ENCODE measurements at places on chromosomes 1 and 21. TPM values are rescaled to one million over a fixed set of nuclear protein-coding genes. Genes with fewer than 3 reads are reported as not detected.

GRCh38 chr1:7376676-7377075 lies 394.4 kb upstream of the VAMP3 start:
- DNase-seq = no peak

DNA sequence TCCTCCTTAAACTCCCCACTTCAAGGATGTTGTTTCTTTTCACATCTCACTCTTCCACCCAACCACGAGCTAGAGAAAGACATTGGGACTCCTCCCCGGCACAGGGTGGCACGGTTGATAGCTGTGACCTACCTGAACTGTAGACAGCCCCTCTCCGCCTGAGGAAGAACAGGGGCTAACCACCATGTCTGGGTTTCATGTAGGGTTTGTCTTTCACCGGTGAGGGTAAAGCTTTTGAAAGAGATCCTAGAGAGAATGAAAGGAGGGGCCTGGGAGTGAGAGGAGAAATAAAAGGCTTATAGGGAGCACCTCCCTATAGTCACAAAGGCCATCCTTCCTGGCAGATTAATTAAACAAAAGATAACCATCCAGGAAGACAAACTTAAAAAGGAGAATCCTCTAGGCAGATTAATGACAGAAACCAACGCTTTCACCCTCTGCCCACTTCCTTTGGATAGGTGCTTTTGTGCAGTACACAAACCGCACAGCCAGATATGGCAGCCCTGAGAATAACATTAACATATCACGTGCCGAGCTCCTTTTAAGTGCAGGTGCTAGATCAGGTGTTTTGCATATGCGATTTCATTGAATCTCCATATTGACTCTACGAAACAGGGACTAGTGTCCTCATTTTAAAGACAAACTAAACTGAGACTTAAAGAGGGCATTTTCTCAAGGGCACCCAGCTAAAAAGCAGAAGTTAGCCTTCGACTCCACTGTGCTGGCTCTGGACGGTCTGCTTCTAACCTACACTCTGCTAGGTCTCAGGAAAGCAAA lies 178.1 kb upstream of the RUNX1 start:
- DNase-seq = no peak

- DNase-seq = no peak
Measured at GRCh38 chr1:6420454-6421042, 829 bp upstream of the HES2 start.

GRCh38 chr1:17745479-17745955 lies 9.6 kb upstream of the ACTL8 start:
- DNase-seq = no peak

SLC26A9 gene
- not detected for total RNA-seq

PADI3 gene
- total RNA-seq = not detected

- DNase-seq = no peak
Measured at GRCh38 chr1:31238986-31239613, 587 bp downstream of the NKAIN1 start.

GRCh38 chr1:209458921-209459320 lies 124.6 kb upstream of the CAMK1G start:
- no peak for DNase-seq

SPRR3 gene
- total RNA-seq = not detected

- no peak for DNase-seq
Measured at GRCh38 chr1:233700338-233700737, 86.4 kb downstream of the KCNK1 start.

ACTL8 gene
- not detected for total RNA-seq

GNL2 gene
- total RNA-seq = 63.1 TPM

- no peak for DNase-seq
Measured at GRCh38 chr1:19559641-19560040, 74.3 kb upstream of the CAPZB start.

DNA sequence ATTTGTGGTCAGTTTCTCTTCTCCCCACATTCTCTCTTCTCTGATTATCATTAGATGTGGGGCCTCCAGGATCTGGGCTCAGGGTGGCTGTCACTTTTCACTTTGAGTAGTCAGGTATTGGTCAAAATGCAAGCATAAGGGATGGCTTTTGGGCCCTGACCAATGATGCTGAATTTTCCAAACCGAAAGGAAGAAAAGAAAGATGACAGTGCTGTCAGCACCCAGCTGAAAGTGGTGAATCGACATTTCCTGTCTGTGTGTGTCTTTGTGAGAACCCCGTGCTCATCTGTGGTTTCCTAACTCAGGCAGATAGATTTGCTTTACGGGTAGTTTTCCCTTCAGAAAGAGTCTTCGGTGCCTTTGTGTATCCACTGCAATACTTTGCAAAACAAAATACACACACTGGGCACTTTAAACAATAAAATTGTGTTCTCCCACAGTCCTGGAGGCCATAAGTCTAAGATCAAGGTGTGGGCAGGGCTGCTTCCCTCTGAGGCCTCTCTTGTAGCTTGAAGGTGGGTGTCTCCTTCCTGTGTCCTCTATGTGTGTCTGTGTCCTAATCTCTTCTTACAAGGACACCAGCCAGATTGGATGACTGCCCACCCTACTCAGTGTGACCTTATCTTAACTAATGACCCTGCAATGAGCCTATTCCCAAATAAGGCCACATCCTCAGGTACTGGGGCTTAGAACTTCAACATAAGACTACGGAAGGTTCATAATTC lies 274.8 kb upstream of the AJAP1 start:
- no peak for DNase-seq

DNA sequence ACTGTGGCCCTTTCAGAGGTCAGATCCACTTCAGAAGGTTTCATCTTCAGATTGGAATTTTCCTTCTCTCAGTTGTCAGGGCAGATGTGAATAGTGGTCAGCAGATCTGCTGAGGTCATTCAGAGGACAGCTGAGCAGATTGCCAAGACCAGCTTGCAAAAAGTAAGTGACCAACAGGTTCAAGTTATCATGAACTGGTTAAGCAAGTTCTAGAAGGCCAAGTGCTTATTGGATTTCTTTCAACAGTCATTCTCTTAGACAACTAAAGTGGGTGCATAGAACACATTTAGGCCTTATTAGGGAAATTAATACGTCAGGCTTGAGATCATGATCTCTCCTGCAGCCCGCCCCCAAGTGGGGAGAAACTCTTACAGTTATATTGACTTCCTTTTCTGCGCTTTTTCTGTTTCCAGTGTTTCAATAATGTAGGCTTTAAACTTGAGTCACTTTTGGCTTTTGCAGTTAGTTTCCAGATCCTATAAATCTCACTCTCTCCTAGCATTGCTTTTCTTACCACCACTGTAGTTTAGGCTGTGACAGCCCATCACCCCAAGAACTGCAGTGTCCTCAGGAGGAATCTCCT lies 96.4 kb downstream of the C1orf21 start:
- no peak for DNase-seq

GRCh38 chr1:228748431-228748830 lies 13.2 kb downstream of the RHOU start:
- no peak for DNase-seq

UBAP2L gene
- total RNA-seq = 70.1 TPM

TRIM46 gene
- 1.5 TPM for total RNA-seq

LPAR3 gene
- 1.6 TPM for total RNA-seq

GJA9 gene
- not detected for total RNA-seq

DNA sequence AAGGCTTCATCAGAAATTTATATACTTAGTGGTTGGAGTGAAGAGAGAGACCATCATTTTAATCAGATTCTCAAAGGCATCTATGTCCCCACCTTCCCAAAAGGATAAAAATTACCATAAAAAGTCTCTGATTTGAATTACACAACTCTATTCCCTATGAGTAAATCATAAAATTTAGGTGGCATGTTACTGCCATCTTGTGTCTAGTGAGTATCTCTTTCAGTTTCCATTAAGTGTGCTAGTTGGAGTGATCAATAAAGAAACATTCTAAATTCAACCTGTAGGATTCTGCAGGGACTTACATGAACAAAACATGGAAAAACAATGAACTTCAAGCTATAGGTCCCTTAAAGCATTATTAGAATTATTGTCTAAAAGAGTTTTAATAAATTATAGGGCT lies 655.4 kb downstream of the LTN1 start:
- DNase-seq = no peak

CAMK2N1 gene
- 26.9 TPM for total RNA-seq

DNA sequence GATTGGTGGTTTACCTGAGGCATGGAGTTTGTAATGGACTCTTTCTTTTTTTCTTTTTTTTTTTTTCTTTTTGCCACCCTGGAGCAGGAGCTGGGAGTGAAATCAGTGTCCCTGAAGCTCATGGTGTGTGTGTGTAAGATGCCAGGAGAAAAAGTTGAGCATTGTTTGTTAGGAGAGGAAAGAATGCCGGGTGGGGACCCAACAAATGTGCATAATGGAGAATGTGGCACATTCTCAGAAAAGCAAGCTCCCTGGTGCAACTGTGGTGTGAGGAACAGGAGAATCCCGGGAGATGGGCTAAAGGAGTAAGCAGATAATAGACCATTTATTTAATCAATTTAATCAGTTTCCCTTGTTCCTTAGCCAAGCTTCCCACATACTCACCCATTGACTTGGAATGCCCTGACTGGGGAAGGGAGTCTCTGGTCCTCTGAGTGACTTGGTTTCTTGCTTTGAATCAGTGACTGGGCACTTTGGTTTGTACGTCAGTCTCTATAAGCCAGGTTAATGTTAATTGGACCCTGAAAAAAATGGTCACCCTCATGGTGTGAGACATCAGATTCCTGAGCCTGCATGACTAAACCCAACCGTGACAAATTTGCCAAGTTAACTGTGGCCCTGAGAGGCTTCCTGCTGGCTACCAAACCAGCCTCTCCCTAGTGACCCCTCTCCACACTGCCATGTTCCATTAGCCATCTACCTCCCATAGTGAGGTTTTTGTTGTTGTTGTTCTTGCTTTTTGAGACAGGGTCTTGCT lies 43.9 kb upstream of the ITPKB start:
- no peak for DNase-seq

REN gene
- total RNA-seq = not detected

SPATA1 gene
- 0.33 TPM for total RNA-seq

- no peak for DNase-seq
Measured at GRCh38 chr1:192632641-192633532, 3.1 kb upstream of the RGS13 start.

GRCh38 chr1:31400393-31400792 lies 12.6 kb upstream of the SERINC2 start:
- DNase-seq = no peak

DNA sequence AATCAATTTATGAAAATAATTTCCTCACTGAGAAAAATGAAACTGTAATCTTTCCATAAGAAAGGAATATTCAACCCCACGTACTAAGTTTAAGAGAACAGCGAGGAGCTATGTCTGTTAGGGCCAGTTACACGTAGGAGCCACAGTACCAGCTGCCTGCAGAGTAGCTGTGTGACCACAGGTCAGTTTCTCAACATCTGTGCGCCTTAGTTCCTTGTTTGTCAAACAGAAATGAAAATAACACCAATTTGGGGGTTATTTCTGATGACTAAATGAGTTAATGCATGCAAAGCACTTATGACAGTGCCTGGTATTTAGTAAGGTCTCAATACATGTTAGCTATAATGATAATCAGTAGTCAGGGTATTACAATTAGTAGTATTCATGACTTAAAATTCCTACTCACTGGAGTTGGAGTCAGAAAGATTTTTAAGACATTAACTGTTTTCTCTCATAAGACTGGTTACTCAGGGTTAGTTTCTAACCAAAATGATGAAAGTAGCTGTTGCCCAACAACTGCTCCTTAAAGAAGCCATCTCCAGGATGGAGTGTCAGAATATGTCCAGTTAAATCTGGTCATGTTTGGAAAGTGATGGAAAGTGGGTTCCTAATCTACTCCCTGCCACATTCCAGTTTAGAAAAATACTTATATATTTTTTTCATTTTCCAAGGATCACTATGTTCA lies 85.8 kb upstream of the ZNF648 start:
- no peak for DNase-seq

DNAJC6 gene
- total RNA-seq = 4.2 TPM
